ENCODE measurements at places on chromosomes 7 and 10. TPM values are rescaled to one million over a fixed set of nuclear protein-coding genes. Genes with fewer than 3 reads are reported as not detected.

DNA sequence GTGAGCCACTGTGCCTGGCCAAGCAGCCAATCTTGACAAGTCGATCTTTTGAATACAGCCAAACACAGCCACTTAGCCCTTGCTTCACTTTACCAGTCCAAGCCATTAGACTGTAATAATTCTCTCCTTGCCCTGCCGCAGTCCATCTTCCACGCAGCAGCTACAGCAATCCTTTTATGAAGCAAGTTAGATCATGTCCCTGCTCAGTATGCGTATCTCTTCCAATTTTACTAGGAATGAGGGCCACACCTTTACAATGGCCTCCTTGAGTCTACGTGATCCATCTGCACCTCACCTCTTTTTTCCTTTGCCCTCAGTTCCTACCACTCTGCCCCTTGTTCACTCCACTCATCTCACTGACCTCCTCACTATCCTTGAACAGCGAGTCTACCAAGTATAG, 22.2 kb downstream of the GSAP start:
- DNase-seq: no peak

GRCh38 chr7:100211342-100211780, 8.4 kb upstream of the PVRIG start:
- DNase-seq: no peak

GRCh38 chr10:69451784-69452251, 553 bp downstream of the TSPAN15 start:
- DNase-seq: peak; percentile 78

GRCh38 chr10:69740126-69740525, 61.6 kb upstream of the COL13A1 start:
- no peak for DNase-seq

Gene KIF11
- 14.1 TPM for total RNA-seq

Gene ZNF853
- not detected for total RNA-seq

DNA sequence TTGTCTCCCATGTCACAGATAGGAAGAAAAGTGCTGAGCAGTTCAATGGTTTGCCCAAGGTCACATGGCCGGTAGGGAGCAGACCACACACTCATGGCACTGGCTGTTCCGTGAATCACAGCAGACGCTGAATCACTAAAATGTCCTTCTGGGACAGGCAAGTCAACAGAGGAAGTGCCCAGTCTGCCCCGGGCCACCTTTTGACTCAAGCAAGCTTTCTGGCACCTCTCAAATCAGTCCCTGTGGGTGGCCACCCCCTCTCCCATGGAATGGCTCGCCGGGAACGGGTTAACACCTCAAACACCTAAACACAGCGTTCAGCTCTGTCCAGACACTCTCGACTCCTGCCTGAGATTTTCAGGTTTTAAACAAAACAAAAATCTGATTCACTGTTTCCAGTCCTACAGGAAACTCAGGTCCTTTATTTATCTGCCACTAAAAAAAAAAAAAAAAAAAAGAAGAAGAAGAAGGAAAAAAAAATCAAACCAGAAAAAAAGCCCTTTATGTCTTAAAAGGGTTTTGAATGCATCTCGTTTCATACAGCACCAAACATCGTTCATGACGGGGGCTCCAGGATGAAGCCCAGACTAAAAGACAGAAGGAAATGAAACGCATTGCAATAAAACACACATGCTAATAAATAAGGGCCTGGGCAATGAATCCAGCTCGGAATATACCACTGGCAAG, 15.5 kb downstream of the CARD11 start:
- DNase-seq: no peak

DNA sequence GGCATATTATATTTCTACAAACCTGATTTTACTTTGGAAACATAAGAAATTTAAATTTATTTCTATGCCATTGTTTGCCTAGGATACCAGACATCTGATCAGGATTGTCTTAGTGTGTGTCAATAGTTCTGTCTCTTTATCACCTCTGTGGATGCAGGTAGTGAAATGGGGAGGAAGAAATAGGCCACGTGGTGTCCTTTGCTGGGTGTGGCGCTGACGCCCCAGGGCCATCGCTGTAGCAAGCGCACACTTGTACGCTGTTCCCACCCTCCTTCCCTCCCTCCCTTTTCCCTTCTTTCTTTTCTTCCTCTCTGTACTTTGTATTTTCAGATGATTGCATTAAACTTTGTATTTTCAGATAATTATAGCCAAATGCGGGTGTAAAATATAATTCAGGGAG, 5.0 kb downstream of the DOCK1 start:
- DNase-seq: no peak

- DNase-seq: no peak
Observed at GRCh38 chr10:29667191-29667590, 32.4 kb upstream of the SVIL start.

DNA sequence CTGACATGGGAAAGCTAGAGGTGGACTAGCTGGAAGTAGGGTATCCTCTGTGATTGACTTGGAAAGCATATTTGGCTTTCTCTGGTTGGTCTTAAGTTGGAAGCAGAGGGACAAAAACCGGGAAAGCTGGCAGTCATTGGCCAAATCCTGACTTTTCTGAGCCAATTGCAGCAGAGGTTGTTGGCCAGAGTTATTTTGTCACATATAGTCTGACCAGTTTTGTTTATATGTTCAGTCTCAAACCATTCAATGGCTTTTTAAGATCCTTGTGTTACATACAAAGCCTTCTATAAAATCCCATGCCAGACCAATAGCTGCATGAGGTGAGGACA, 6.3 kb downstream of the CFAP69 start:
- DNase-seq: no peak

Gene CYP3A4
- total RNA-seq: not detected

DNA sequence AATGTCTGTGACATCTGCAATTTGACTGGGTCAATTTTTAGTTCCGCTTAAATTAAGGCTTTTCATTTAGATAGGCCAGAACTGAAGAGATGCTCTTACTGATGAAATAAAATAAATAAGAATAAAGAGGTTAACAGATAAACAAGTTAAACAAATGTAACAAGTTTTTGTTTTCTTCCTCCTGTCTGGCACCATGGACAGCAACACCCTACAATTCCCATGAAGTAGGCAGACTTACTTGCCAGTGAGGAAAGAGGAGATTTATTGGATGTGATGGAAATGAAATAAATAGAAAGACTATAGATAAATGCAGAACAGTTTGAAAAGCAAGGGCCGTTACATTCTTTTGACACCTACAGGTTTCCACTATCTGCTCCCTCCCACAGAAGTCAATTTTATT, 118.5 kb downstream of the AMPH start:
- DNase-seq: no peak

DNA sequence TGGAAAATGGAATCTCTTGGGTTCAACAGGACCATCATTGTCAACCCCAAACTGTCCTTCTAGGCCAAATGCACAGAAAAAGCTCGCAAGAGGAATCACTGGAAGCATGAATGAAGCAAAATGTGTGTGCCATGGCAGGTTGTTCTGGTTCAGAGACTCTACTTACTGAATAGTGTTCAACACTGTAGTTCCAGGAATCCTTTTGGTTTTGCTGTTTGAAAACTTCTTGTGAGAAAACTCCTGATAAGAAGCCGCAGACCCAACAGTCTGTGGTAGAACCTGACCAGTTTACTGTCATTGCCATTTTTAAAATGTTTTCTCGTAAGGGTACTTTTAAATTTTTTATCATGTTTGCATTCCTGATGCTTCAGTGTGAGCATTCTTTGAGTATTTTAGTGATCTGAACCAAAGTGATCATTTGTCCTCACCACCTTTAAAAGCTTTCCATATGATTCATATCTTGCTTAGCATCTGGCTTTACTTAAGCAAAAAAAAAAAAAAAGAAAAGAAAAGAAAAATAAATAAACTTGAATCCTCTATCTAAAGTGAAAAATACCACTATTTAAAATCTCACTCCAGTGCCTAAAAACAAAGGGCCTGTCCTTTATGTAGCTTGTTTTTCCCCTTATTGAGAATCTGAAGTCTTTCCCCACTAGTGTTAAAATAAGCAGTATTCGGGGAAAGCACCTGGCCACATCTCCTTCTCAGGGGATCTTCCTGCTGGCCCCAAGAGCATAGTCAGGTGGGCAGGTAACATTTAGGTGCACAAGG, 92.4 kb downstream of the WNT2 start:
- no peak for DNase-seq

Gene APBB1IP
- total RNA-seq: not detected
